Neural crest cell (in vitro differentiated cells): ENCODE measurements at places on chromosomes 1 and 21.

GRCh38 chr21:14600569-14601297 lies 54.6 kb upstream of the SAMSN1 start:
- no peak for DNase-seq

DNA sequence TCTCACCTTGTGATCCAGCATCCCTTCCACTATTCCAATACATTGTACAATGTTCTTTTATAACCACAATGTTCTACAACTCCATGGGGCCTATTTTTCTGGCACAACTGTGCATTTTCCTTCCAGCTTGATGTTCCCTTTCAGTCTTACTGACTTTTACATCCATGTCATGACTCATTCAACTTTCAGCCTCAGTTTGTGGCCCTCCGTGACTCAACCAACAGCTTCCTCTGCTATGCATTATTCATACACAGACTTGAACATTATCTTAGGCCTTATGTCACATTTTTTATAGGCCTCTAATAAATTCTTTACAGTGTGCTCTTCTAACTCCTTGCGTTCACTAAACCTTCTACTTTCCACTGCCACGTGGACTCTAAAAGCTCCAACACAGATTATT lies 119.4 kb upstream of the PRMT6 start:
- DNase-seq = no peak

GRCh38 chr1:160859166-160859565 lies 3.5 kb downstream of the CD244 start:
- DNase-seq = no peak

DNA sequence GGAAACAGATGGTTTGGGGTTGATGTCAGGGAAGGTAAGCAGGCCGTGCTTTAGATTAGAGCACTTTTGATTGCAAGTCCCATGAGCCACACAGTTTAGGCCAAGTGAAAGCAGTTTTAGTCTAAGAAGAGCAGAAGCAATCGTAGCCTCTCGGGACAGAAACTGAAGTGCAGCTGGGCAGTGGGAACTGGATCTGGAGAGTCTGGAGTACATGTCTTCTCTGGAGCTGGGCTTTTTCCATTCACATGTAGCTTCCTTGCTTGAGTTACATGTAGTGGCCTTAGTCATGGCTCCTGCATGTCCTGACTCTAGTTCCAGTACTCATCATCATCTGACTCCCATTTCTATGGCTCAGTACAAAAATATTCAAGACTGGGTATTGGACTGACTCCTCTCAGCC lies 16.7 kb downstream of the CAMTA1 start:
- DNase-seq = no peak

DNA sequence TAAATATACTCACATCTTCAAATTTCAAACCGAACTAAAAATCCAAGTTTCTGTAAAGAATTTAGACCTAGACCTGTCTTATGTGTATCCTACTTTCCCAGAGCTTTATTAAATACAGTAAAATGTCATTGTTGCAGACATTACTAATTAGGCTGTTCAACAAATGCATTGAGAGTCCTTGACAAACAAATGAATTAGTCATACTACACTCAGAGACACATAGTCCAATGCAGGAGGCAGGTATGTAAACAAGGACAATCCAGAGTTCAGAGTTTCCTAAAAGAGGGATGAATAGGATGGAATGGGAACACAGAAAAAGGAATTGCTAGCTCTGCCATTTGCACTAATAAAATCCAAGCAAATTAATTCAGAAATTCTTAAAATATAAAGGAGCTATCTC lies 1.6 kb upstream of the EGLN1 start:
- no peak for DNase-seq

DNA sequence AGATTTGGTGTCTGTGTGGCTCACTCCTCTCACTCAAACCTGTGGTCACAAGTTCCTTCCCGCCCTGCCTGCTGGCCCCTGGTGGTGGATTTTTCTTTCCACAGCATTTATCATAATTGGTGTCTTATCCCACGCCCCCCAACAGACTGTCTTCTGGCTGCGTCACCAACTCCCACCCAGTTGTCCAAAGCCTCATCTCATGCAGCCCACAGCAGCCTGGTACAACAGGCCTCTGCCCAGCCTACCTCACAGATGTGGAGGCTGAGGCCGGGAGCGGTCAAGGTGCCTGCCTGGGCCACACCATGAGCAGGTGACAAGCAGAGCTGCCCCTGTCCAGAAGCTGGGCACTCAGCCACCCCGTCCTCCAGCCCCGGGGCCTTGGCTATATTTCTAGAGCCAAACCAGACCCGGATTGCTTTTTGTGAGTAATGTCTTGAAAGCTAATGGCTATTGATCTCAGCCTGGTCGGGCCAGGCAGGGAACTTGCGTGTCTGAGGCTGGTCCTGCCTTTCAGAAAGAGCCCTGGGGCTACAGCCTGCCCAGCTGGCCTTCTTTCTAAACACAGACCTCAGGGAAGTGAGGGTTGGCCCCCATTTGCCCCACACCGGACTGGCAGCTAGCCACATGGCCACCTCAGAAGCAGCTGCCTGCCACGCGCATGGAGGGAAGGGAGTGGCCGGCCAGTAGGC lies 2.6 kb downstream of the KCNAB2 start:
- no peak for DNase-seq

DNA sequence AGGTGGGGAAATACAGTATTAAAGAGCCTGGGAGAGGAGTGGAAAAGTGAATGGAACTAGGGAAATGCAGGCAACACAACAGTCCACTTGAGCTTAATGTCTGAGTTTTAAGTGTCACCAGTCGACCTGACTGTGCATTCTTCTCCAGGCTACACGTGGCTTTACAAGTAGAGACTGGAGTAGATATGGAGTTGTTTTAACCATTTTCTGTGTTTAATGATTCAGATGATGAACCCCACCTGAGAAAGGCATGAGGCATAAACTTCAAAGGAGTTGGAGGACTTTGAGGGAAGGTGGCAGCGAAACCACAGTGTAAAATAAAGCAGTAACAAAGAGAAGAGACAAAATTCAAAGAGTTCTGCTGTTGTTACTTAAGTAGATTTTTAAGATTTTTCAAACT lies 12.6 kb downstream of the FUBP1 start:
- no peak for DNase-seq

DNA sequence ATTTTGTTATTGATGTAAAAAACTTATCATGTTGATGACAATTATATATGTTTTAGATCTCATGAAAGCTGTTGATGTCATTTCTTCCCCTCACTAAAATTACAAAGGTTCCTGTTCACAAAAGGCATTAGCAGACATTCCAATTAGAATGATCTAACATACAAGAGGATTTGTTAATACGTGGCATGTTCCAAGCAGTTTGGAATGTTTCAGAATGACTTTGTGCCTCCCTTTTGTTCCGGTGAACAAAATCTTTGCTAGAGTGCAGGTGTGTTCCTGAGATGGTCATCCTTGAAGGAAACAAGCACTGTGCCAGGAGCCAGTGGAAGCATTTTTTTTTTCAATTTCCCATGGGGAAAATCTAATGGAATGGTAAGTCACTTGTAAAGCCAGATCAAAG lies 108.0 kb upstream of the KCTD3 start:
- no peak for DNase-seq

- DNase-seq = peak; percentile 8
Observed at GRCh38 chr1:67134695-67135094, at the start of gene C1orf141. Gene C1orf141 (minus strand): TSS chr1:67134970. CDS start chr1:67127240, 7,730 bp downstream.

DNA sequence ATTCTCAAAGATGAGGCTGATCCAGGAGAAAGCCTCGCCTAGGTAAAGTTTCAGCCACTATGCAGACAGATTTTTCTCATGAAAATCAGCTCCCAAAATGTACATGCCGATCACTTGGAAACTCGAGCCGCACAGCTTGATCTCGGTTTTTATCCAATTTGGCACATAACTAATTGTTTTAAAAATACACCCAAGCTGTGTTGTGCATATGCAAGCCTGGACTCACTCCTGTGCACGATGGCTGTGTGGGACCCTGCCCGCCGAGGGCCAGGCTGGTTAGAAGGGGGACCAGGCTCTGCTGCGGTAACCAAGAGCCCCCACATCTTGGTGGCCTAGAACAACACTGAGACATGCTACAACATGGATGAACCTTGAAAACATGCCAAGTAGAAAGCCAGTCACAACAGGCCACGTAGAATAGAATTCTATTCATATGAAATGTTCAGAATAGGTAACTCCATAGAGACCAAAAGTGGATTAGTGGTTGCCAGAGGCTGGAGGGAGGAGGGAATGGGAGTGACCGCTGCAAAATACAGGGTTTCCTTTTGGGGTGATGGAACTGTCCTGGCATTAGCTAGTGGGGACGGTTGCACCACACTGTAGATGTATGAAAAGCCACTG lies 16.1 kb upstream of the LDLRAP1 start:
- no peak for DNase-seq

DNA sequence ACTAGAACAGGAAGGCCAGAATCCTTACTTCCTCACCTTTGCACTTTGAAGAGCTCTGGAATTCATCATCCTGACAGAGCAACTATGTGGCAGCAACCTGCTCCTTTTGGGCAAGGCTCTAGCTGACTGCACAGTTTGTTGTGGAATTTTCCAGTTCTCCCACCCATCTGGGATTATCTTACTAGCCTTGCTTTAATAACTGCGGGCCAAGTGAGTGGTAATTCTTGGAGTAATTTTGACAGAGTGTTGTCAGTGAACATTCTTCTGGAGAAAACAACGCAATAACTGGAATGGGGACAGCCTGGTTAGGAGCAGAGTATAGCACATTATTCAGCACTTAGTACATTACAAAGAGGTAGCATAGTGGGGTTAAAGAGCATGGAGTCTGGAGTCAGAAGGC lies 75.3 kb downstream of the NTMT2 start:
- no peak for DNase-seq

GRCh38 chr1:58116284-58116683 lies 430.2 kb downstream of the OMA1 start:
- no peak for DNase-seq

GRCh38 chr1:48263041-48263440 lies 40.5 kb downstream of the SLC5A9 start:
- DNase-seq = no peak

- DNase-seq = no peak
Observed at GRCh38 chr1:237570530-237570929, 320.2 kb downstream of the ZP4 start.

DNA sequence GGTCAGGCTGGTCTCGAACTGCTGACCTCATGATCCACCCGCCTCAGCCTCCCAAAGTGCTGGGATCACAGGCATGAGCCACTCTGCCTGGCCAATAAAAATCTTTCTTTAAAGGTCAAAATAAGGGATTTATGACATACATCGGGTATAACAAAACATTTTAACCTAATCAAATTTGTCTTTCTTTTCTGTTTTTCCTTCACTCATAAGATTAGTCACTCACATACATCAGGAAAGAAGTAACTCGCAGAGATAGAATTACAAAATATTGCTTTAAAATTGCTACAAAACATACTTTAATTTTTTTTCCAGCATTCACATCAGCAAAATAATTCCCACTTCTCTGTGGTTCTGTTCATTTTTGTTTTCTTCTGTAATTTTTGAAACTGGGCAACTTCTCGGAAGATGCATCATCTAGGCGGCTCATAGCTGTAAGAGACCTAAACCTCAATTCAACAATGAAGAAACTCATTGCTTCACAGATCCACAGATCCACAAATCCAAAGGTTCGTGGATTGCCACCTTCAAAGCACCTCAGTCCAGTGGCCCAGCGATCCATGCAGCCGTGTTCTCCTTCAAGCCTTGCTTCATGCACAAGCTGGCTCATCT lies 39.7 kb downstream of the NEK2 start:
- DNase-seq = no peak

- DNase-seq = no peak
Observed at GRCh38 chr1:21066356-21067012, 110.2 kb downstream of the EIF4G3 start.

DNA sequence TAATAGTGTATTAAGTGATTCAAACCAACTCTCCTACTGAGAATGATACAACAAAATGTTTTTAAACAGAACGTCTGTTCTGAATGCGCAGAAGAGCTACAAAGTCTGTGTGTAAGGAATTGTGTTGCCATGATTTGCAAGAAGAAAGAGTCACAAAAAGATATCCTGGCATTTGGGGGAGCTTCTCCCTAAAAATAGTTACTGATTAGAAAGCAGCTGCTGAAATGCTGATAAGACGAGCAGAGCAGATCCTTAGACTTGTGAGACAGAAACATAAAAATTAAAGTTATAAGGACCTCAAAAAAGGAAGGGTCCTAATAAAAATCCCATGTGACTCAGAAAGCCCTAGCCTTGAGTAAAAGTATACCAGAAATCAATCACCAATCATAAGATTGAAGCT lies 54.9 kb upstream of the CRB1 start:
- DNase-seq = no peak

DNA sequence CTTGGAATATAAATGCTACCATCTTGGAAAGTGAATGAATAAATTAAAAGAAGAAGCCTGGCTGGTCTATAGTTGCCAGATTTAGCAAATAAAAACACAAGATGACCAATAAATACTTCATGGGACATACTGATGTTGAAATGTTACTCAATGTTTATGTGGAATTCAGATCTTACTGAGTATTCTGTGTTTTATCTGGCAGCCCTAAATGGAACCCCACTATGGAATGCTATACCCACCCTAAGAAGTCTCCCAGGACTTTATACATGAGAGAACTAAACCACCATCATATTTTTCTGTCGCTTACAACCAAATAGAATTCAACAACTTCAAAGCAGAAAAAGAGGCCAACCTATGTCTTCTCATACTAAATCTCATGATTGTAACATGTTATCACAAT lies 177.6 kb upstream of the HMCN1 start:
- no peak for DNase-seq

- DNase-seq = no peak
Observed at GRCh38 chr1:168742994-168743650, 14.1 kb upstream of the DPT start.

DNA sequence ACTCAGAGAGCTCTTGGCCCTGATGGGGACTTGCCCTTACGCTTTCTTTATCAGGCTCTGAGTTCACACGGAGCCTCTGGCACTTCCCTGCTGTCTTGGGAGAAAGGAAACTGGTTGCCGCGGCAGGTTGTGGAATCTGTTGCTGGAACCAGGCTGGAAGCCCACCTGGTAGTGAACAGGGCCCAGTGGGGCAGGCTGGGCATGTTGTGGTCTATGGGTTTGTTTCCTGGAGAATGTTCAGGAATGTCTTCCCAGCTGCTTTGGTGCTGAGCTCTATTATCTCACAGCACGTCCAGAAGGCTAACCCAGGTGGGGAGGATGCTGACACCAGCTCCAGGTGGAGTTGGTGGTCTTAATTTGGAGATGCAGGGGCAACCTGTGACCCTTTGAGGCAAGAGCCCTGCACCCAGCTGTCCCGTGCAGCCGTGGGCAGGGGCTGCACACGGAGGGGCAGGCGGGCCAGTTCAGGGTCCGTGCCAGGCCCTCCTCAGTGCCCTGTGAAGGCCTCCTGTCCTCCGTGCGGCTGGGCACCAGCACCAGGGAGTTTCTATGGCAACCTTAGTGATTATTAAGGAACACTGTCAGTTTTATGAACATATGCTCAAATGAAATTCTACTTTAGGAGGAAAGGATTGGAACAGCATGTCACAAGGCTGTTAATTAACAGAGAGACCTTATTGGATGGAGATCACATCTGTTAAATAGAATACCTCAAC lies 33.3 kb upstream of the TDRD10 start:
- no peak for DNase-seq

GRCh38 chr21:46127239-46128105 lies 27.9 kb downstream of the FTCD start:
- no peak for DNase-seq
